NCI-H1694 treated with DMSO at 0.1 percent for 48 hours (cell line): ENCODE measurements at places on chromosomes 12 and 14.

DNA sequence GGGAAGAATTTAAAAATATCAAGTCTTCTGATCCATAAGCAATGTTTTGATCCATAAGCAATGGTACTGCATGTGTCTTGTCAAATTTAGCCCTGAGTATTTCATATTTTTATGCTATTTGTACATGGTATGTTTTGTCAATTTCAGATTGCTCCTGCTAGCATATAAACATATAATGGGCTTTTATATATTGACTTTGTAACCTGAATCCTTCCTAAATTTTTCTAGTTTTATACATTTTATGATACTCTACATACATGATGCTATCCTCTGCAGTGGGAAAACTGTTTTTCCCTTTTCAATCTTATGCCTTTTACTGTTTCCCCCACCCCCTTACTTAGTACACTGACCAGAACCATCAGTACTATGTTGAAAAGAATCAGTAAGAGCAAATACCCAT is 75.1 kb downstream of the R3HDM2 start:
- DNase-seq, result no peak

DNA sequence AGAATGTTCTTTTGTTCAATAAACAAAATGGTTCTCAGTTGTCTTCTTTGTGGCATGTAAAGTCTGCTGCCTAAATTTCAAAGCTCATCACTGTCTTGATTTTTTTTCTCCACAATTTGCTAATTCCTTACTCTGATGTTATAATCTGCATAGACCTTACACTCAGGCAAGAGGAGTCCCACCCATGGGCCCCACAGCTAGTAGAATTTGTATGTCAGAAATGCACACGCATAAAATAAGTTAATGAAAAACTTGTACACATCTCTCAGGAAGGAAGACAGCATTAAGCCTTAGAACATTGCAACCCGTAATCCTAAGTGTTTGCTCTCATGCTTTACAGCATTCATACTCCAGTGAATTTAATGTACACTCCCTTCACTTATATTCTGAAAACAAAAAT is 280.8 kb downstream of the ATXN7L3B start:
- DNase-seq, result no peak

DNA sequence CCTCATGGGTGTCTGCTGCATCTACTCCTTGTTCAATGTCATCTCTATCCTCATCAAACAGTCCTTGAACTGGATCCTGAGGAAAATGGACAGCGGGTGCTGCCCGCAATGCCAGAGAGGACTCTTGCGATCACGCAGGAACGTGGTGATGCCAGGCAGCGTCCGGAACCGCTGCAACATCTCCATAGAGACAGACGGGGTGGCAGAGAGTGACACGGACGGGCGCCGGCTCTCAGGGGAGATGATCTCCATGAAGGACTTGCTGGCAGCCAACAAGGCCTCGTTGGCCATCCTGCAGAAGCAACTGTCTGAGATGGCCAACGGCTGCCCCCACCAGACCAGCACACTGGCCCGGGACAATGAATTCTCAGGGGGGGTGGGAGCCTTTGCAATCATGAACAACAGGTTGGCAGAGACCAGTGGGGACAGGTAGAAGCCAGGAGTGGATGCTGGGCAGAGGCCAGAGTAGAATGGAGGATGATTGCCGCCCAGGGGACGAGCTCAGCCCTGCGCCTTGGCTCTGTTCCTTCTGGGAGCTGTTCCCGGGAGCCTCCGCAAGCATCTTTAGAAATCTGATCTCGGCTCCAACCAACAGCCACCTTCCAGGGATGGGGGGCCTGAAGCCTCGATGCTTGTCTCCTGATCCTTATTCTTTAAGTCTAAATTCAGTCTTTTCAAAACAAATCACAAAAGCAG is 71.6 kb upstream of the PSMC1 start:
- DNase-seq, result no peak

- DNase-seq, result no peak
Measured at GRCh38 chr12:117685110-117685926, 283.5 kb downstream of the KSR2 start.
